Activated naive CD4-positive, alpha-beta T cell (primary cell): ENCODE measurements at places on chromosomes 16 and 17.

DNA sequence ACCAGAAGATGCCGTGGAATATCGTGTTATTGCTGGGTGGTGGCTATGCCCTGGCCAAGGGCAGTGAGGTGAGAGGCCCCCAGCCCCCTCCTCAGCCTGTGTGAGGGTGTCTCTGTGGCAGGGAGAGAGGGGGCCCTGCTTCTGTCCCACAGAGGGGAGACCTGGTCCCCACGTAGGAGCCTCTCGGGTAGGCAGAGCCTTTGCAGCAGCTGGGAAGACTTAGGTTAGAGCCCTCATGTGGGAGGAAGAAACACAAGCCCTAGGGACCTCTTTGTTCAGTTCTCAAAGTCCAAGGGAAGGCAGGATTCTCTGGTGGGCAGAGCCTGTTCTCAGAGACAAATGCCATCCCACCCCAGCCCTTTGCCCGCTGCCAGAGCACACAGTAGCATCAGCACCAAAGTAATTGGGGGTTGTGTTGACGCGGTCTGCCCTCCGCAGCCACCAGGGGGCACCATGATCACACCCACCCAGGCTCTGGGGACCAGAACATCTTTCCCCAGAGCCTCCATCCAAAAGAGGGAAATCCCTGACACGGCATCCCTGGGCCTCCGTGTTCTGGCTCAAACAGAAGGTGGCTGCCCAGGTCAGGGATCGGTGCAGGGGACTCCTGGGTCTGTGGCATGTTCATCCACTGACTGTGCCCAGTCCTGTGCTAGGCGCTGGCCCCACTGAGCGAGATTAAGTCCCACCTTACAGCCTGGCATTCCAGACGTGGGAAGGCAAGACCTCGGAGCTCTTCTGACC lies 11.5 kb upstream of the FOXN1 start:
- peak; percentile 67 for DNase-seq

DNA sequence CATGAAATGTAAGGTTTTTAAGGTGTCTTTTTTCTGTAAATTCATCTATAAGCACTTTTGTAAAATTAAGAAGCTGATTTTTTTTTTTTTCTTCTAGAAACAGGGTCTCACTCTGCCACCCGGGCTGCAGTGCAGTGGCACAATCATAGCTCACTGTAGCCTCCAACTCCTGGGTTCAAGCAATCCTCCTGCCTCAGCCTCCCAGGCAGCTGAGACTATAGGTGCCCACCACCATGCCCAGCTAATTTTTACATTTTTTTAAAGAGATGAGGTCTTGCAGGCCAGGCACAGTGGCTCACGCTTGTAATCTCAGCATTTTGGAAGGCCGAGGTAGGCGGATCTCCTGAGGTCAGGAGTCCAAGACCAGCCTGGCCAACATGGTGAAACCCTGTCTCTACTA lies 4.5 kb upstream of the CYB5B start:
- no peak for DNase-seq

- DNase-seq: no peak
These were observed 125.7 kb downstream of the CMIP start for GRCh38 chr16:81570151-81570846.

GRCh38 chr16:16092925-16093627 lies 130.2 kb downstream of the ABCC6 start:
- DNase-seq: no peak

DNA sequence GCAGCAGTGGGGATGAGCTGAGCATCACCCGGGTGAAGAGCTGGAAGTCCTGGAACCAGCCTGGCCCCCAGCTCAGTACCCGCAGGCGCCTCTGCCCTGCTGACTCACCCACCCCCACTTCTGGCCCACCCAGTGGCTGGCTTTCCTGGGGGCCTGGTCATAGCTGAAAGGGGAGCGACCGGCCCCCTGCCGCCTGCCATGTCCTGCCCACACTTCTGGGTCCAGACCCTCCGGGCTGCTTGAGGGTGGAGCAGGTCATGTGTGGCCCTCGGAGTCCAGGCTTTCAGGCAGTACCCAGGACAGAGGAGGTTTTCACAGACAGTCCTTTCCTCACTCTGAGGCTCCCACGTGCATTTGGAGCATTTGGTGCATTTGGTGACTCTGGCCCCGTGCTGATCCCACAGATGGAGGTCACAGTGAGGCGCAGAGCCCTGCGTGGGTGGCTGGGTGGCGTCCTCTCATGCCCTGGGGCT lies 7.1 kb upstream of the PIEZO1 start:
- no peak for DNase-seq

- DNase-seq: no peak
These were observed 70.0 kb downstream of the PGS1 start for GRCh38 chr17:78448356-78448993.

- no peak for DNase-seq
These were observed 6.8 kb downstream of the FHOD1 start for GRCh38 chr16:67240506-67240905.

- no peak for DNase-seq
These were observed 24.7 kb upstream of the KLHDC4 start for GRCh38 chr16:87790292-87791100.

DNA sequence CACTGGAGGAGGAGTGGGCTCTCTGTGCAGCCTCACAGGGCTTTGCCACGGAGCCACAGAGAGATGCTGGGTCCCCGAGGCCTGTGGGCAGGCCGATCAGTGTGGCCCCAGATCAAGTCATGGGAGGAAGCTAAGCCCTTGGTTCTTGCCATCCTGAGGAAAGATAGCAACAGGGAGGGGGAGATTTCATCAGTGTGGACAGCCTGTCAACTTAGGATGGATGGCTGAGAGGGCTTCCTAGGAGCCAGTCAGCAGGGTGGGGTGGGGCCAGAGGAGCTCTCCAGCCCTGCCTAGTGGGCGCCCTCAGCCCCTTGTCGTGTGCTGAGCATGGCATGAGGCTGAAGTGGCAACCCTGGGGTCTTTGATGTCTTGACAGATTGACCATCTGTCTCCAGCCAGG lies 3.9 kb downstream of the NXPH3 start:
- no peak for DNase-seq

GRCh38 chr17:56373981-56374833 lies 219.3 kb upstream of the NOG start:
- no peak for DNase-seq

DNA sequence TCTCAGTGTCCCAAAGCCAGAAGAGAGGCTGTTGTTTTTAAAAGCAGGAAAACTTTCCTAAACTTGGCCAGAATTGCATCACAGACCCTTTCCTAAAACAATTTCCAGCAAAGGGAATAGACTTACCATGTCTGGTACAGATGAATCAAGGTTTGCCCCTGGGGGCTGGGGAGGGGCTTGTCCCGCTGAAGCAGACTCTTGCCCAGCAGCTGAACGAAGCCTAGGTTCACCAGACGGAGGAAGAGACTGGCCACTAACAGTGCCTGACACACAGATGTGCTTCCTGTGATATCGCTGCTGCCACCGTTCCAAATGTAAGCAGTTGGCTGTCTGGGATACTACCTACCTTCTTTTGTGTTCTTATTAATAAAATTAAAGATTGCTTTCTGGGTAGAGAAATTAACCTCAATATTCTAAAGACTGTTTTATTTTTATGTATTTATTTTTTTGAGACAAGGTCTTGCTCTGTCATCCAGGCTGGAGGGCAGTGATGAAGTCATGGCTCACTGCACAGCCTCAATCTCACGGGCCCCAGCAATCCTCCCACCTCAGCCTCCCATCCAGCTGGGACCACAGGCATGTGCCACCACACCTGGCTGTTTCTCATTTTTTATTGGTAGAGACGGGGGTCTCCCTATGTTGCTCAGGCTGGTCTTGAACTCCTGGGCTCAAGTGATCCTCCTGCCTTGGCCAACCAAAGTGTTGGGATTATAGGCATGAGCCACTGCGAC lies 13.5 kb downstream of the PRCD start:
- no peak for DNase-seq

DNA sequence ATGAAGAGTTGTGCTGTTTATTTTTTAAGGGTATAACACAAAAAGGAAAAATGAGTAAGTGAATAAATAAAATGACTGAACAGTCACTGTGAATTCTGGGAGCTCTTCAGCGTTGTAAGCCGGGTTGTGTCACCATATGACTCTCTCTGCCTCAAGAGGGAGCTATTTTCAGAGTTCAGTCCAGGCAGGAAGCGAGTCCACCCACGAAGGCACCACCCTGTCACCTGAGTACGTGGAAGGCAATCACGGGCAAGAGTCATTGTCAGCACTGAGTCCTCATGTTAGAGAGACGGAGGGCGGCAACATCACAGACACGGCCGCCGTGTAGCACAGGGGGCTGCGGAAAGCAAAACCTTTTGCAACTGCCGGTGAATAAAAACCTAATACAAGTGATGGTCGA lies 227.6 kb downstream of the UTP18 start:
- no peak for DNase-seq

DNA sequence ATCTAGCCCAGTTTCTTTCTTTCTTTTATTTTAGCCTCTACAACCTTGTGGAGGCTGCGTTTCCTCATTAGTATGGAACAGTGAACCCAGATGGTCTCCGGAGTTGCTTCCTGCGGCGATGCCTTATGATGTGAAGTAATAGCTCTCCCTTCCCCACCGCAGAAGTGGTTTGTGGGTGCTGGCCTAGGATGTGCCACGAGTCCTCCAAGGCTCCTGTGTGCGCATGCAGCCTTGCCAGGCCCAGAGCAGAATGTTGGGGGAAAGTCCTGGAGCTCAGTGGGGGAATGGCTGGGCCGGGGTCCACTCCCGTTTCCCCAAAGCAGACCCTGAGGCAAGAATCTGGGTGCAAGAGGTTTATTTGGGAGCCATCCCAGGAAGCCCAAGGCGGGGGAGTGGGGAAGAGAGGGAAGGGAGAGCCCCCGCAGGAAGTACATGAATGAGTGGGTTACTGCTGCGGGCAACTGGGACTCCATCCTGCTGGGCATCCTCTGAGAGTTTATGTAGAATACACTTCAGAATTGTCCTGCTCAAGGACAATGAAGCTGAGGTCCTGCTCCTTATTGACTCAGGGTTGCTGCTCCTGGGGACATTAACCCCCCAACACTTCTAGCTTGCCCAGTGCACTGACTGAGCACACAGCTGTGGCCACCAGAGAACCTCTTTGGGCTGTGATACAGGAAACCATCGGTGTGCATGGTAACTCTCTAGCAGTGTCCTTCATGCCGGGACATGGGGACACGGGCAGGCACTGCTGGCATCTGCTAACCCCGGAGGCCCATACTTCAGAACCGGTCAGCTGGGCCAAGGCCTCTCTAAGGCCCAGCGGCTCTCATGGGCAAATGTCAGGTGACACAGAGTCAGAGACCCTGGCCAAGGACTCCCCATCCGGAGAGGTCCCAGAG lies 3.7 kb upstream of the HCRT start:
- DNase-seq: no peak

DNA sequence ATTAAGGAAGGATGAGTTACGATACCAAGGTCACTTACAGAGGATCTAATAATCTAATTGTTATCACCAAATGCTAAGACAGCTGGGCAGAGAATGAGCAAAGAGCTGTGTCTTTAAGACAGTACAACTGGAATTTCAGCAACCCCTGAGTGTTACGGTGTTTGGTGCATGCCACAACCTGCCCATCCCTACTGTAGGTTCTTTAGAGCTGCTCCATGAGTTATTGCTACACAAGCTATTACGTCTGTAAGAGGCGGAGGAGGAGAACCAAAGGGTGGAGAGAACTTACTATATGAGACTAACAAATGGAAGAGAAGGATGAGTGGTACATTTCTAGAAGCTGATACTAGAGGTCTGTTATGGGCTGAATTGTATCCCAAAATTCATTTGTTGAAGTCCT lies 14.2 kb upstream of the C17orf78 start:
- no peak for DNase-seq

DNA sequence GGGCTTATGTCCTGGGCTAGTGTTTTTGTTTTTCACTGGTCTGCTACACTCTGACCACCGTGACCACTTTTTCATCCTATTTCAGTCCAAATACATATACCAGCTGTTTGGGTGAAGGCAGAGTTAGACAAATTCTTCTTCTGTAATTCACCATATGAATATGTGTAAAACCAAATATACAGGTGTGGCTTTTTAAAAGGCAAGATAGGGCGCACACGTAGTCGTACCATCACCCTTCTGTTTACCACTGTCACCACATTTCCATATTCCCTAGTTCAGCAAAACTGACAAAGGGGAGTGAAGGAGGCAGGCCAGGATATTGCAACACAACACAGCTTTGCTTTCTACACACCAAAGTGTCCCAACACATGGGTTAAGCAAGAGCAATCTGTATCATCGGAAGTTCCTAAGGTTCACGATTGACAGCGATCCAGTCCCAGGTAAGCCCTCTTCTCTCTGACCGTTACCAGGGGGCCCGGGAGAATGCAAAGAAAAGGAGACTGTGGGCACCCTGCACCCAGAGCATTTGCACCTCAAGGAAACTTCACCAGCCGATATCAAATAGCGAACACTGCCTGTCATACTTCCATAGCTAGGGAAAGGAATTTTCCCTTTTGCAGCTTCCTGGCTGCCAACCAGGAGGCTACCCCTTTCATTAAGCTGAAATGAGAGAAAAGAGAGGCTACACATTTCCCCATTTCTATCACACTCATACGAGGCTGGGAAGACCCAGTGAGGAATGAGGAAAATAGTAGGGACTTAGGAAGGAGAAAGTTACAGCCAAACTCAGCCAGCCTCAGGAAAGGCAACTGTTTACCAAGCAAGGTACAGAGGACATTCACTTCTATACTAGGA lies 23.1 kb downstream of the CREBBP start:
- no peak for DNase-seq

GRCh38 chr17:44867841-44868240 lies 20.2 kb downstream of the HIGD1B start:
- no peak for DNase-seq

DNA sequence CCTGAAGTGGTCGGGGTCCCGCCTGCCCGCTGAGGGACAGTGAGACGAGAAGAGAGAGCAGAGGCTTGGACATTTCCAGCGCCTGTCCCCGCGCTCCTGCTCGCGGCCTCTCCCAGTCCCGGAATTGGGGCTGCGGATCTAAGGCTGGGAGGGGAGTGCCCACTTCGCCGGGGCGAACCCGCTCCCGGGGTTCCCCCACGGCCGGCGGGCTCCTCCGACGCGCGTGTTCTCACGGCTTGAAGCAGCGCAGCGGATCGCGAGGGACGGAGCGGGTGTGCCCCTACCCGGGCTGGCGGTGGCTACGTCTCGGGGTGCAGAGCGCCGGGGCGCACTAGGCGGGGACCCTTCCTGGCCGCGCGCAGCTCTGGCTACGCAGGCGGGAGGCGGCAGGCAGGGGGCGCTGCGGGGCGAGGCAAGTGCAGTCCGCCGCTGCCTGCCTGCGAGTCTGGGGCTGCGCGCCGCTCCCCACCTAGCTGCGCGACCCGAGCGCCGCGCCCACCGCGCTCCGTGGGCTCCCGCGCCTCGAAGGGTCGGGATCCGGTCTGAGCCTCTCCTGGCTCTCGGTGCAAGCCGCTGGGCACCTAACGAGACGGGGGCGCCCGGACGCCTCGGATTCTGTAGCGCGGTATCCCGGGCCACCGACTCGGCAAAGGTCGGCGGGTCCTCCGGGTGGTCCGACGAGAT lies 1.2 kb downstream of the NGFR start:
- peak; percentile 88 for DNase-seq

DNA sequence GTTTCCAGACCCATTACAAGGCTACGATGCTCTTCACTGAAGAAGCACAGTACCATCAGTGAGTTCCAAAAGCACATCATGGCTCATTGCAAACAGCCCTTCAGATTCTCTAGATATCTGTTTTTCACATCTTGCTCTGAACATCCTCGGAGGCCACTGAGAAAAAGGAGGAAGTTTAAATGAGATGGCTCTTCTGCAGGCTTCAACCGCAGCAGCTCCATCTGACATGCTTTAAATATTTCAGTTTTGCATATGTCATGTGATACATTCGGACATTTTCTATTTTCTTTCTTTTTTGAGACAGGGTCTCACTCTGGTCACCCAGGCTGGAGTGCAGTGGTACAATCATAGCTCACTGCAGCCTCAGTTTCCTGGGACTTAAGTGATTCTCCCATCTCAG lies 396.8 kb downstream of the NPIPA8 start:
- DNase-seq: no peak

GRCh38 chr17:65163990-65164495 lies 26.9 kb downstream of the RGS9 start:
- DNase-seq: no peak
